ENCODE measurements at places on chromosomes 11 and 22.

GRCh38 chr11:110808248-110808647 is 96.0 kb upstream of the ARHGAP20 start:
- peak; percentile 90 for DNase-seq

DNA sequence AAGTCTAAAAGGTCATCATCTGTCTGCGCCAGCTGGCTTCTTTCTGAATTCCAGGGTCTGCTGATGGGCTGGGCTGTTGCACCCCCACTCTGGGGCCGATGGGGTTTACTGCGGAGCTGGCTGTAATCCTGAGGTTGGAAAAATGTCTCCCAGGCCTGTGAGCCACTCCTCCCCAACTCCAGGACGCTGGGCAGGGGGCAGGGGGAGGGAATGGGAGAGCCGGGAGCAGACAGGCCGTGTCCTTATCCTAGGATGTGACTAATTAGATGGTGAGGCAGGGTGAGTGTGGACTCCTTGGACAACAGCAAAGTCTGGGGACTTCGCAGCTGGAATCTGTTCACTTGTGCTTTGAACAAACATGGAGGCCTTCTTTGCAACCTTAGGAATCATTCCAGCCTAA is 48.7 kb downstream of the LRRC32 start:
- DNase-seq = no peak

- DNase-seq = no peak
Observed at GRCh38 chr11:70353900-70354568, 44.3 kb upstream of the CTTN start.

GRCh38 chr11:7677796-7678201 is 4.5 kb upstream of the CYB5R2 start:
- DNase-seq = no peak

GRCh38 chr22:30927806-30928205 is 40.8 kb downstream of the MORC2 start:
- no peak for DNase-seq

DNA sequence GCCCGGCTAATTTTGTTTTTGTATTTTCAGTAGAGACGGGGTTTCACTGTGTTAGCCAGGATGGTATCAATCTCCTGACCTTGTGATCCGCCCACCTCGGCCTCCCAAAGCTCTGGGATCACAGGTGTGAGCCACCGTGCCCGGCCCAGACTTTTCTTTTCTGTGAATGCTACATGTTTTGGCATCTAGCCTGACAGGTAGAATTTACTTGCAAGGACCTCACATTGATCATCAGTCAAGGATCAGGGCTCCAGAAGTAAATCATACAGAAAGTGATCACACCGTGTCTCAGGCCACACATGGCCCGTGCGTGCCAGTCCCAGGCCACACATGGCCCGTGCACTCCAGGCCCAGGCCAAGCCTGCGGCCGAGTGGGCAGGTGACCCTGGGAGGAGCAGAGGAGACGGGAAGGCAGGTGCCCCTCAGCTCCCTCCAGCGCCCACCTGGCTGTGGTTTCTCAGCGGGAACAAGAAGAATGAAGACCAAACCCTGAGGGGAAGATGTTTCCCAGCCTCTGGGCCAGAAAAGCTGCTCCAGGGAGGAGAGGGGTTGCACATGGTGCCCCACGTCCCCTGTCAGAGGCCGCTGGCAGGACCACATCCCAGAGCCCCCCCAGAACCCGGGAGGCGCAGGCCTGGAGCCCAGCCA is 76.2 kb downstream of the BRD1 start:
- DNase-seq = no peak

- no peak for DNase-seq
Observed at GRCh38 chr11:46391186-46391577, 394 bp downstream of the CHRM4 start.

DNA sequence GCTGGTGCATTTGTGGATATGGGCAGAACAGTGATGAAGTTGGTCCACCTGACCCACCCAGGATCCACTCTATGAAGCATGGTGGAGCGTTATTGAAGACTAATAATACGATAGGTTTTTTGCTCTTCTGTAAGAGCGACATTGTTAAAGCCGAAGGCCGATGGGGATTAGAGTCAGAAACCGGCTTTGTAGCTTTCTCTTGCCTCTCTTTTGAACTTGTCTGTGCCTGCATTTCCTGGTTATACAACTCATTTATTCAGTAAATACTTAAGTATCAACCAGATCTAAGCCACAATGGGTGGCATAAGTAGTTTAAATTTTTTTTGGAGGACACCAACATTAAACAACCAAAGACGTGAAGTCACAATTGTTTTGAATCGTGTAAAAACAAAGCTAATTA is 93.4 kb downstream of the ARHGAP42 start:
- no peak for DNase-seq

- no peak for DNase-seq
Observed at GRCh38 chr11:112369374-112369773, 108.7 kb upstream of the PLET1 start.

- DNase-seq = no peak
Observed at GRCh38 chr11:19437760-19438159, 197.0 kb upstream of the E2F8 start.

DNA sequence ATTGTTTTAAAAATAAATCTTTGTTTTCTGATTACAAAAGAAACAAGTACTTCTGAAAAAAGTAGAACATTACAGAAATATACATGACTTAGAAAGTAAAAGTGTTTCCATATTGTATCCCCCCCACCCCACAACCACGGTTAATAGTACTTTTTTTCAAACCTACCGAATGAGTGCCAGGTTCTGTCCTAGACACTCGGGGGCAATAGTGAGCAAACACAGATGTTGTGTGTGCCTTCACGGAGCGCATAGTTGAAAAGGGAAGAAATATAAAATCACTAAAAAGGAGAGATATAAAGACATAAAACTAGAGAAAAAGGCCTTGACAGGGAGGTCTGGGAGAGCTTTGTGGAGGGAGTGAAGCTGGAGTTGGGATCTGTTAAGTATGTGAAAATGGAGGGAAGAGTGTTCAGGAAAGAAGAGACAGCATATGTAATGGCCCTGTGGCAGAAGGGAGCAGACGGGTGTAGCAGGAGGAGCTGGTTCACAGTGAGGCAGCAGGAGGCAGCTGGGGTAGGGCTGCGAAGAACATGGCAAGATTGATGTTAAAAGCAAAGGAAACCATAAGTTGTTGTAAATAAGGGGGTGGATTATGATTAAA is 42.1 kb upstream of the ALX4 start:
- DNase-seq = peak; percentile 25

DNA sequence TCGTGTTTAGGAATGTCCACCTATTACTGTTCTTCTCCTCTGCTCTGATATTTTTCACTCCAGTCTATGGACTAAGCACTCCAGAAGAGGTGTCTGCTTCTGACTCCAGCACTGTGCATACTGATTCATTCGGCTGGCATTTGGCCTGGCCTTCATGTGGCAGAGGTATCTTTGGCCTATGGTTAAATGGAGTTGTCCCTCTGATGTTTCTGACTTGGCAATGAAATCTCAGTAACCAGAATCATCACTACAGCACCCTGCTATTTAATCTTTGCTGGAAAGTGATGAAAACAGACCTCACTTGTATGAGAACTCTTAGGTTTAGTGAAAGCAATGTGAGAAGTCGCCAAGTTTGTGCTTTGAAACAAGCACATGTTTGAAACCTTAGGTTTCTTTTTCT is 155.2 kb downstream of the MAML2 start:
- DNase-seq = no peak

DNA sequence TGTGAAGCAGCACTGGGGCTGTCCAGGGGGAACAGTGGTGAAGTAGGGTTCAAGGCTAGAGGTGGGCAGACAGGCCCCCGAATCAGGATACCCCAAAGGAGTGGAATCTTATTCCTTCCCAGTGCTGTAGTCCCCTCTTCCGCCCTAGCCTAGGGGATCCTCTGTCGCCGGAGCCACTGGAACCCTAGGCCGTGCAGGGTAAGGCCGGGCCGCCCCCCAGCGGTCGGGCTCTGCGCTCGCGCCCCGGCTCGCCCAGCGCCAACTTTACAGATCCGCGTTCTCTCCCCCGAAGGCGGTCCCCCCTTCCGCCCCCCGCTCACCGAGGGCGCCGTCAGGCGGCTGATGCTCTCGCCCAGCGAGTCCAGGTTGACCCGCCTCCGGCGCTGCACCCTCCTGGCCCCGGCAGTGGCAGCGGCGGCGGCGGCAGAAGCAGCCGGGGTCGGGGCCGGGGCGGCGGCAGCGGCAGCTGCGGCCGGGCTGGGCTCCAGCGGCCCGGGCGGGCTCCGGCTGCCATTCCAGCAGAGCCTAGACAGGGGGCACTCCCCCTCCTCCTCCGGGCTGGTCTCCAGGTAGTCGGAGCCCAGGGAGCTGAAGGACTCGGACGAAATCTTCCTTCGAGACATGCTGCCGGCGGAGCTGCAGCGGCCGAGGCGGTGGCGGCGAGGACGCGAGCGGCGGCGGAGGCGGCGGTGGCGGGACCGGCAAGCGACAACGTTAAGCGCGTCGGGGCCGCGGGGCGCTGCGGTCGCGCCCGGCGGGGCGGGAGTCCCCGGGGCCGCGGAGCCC is 650 bp downstream of the GUCY1A2 start:
- no peak for DNase-seq

DNA sequence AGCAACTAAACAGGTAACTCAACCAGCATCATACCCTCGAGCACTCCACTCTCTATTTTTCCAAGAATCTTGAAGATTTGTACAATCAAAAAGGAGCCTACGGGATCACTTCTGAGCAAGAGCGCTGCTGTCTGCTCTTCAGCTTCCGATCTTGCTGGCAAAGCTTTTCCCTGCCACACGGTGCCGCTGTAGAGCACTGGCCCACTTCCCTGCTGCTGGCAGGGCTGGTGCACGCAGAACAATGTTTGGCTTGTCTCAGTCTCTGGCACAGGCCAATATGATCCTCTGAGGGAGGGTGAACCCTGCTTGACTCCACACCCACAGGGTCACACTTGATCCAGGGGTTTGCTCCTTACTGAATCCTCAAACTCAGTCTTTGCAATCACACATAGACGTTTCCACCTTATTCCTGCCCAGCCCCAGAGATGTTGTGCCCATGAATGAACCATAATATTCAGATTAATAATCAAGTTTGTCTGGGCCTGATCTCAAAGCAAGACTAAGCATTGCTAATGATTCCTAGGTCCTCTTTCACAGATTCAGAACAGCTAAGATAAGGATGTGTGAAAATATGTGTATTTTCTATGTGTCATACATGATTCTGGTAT is 536.6 kb downstream of the SOX6 start:
- DNase-seq = peak; percentile 80

- no peak for DNase-seq
Observed at GRCh38 chr11:115267871-115268270, 236.3 kb downstream of the CADM1 start.

DNA sequence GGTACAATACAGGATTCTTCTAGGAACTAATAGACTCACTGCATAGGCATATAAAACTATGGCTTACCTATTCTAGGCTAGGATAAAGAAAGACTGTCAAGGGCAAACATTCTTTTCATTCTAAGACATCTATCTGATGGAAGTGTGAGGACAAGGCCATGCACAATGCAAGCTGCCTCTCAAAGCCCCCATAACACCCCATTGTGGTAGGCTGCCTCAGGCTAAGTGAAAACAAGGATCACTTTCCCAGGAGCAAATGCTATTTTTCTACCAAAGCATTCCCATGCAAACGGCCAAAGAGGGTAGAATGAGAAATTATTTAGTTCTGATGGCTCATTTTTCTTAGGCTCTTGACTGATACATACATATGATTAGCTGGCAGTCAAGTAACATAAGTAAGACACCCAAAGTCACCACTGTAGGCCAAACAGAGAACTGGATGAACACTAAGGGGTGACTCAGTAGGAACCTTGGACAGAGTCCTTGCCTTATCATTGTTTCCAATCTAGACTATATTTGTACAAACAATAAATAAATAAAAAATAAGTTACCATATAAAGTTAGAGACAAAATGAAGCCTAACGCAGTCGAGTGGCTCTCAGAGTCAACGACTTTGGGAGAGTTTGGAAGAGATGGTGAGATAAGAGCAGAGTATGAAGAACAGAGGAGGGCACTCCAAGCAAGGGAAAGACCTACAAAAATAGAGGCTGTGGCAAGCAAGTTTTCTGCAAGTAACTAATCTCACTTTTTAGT is 303.6 kb downstream of the SBF2 start:
- no peak for DNase-seq

- no peak for DNase-seq
Observed at GRCh38 chr22:43236411-43237166, 49.7 kb upstream of the TTLL12 start.

- DNase-seq = no peak
Observed at GRCh38 chr11:117752071-117752470, 44.9 kb downstream of the DSCAML1 start.

- DNase-seq = peak; percentile 97
Observed at GRCh38 chr22:19109198-19110063, 12.8 kb downstream of the DGCR2 start.

GRCh38 chr11:119531623-119532022 is 108.7 kb upstream of the THY1 start:
- DNase-seq = no peak

DNA sequence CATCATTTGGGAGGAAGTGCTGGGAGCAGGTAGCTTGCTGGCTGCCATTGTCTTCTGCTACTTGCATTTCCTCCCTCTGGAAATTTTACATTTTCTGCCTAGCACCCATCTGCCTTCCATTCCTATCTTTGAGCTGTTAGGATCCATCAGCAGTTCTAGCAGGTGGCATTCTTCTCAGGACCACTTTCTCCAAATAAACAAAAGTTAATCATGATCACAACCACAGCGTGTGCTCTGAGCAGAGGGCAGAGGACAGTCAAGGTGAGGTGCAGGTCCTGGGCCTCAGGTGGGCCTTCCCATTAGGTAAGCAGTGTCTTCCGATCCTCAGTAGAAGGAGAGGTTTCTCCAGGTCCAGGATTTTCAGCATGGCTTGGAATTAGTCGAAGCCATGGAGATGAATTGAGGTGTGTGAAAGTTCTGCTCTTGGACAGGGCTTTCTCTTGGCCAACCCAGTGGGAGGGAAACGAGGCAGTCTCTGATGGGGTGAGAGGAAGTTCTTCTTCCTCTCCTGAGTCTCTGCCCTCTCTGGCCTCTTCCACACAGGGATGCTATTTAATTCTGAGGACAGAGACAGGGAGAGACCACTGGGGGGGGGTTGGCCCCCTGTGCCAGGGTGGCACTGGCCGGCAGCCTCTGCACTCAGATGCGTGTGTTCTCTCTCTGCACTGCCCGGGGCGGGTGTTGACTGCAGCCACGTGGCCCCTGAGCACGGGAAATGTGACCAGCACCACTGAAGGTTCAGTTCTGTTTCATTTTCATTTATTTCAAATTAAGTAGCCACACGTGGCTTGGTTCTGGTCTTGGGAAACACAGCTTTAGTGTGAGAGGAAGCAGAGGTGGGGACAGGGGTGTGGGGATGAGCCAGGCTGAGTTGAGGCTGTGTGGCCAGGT is 170.8 kb downstream of the TBC1D22A start:
- no peak for DNase-seq

- no peak for DNase-seq
Observed at GRCh38 chr11:61367406-61367805, 5.2 kb downstream of the TMEM138 start.

DNA sequence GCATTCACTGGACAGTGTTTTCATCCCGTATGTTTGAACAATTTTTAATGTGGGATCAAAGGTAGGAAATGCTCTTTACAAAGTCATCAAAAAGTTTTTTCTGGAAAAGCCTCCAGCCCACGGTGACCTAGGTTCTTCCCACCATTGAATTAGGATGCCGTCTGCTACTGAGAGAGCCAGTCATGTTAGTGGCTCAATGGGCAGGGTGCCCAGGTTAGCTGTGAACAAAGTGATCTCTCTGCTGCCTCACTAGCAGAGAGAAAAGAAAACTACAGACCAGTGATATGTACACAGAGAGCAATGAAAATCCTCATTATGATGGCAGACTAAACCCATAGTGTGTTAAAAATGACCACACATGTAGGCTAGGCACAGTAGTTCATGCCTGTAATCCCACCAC is 32.4 kb downstream of the KCNQ1 start:
- no peak for DNase-seq

- no peak for DNase-seq
Observed at GRCh38 chr11:104620991-104621390, 277.3 kb downstream of the CASP12 start.

Data from OCI-M1 (cell line).